ENCODE measurements at places on chromosomes 6 and 20.

GRCh38 chr6:16947375-16948015 is 154.4 kb upstream of the STMND1 start:
- no peak for DNase-seq

- no peak for DNase-seq
Observed at GRCh38 chr20:37885593-37886503, 17.1 kb upstream of the VSTM2L start.

DNA sequence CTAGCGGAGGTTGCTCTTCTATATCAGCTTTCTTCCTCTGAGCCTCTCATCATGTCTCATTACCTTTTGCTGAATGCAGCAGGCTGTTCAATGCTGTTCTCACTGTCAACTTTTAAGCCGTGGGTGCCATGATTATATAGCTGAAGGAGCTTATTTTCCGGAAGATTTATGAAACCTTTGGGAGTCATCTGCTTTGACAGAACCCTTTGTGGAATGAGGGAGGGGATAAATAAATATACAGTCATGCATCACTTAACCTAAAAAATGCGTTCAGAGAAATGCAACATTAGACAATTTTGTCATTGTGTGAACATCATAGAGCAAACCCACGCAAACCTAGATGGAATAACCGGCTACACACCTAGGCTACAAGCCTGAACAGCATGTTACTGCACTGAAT is 102.2 kb upstream of the AKAP12 start:
- DNase-seq, result no peak

- DNase-seq, result no peak
Observed at GRCh38 chr6:89895276-89895874, 1.1 kb downstream of the GJA10 start.

DNA sequence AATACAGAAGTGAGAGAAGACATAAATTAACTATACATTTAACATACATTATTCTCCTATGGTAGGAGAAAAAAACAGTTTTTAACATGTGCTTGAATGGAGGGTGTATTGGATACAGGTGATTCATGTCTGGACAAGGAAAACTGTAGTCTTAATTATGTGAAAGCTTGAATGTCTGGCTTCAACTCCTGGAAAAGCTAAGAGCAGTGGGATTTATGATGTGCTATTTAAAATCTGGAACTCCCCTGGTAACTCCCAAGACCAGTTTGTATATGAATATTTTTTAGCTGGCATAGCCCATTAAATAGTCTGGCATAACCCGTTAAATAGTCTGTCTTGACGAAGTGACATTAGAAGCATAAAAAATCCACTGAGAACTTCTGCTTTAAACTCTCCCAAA is 410.0 kb upstream of the PTCHD4 start:
- no peak for DNase-seq

DNA sequence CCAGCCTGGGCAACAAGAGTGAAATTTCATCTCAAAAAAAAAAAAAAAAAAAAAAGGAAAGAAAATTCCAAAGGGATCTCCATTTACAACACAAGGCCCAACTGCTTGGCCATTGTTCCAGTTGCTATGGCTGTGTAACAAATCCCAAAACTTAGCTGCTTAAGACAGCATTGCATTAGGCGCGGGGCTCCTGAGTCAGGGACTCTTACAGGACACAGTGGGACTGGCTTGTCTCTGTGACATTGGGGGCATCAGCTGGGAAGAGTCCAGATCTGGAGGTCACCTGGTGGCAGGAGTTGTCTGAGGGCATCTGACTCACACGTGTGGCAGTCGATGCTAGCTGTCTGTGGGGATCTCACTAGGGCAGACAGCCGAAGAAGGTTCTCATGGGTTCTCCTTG is 35.6 kb downstream of the TTLL9 start:
- DNase-seq, result no peak

GRCh38 chr6:93675856-93676417 is 256.6 kb upstream of the EPHA7 start:
- DNase-seq, result no peak

DNA sequence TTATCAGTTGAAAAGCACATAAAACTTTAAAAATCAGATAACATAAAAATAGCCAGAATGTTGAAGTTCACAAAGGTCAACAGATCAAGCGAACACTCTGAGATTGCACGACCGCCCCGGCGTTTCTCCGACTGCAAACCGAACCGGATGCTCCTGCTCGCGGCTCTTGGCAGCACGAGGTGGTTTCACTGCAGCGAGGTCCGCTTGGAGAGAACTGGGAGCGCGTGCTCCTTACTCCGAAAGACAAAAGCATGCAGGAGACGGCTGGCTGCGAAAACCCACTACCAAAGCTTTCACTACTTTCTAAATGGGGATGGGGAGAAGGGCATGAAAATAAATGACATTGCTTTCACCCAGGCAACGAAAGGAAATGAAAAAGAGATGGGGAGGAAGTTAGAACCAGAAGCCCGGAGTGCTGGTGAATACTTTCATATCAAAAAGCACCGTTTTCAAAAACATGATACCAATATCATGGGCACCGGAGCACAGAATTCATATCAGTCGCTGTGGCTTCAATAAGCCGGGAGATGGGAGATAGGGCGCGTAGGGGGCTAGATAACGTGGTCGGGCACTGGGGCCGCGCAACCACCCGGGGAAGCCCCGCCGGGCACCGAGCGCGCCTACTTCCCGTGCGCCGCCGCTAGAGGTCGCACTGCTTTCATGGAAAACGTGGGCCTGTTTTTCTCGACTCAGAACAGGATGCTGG is 8.3 kb upstream of the ANKRD60 start:
- no peak for DNase-seq

DNA sequence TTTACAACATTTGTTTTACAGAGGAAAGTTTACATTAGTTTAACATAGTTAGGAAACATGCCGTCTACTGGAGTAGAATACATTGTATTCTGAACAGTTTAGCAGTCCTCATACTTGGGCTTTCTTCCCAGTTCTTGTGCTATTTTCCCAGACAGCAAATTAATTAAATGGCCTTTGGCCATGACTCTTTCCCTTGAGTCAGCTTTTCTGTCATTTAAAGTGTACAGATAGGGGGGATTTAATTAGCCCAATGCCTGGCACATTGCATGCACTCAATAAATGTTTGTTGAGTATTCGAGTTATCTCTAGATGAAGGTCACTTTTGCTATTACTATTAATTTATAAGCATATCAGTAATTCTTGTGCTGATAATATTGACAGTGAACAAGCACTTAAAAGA is 1.6 kb downstream of the TMEM244 start:
- no peak for DNase-seq

DNA sequence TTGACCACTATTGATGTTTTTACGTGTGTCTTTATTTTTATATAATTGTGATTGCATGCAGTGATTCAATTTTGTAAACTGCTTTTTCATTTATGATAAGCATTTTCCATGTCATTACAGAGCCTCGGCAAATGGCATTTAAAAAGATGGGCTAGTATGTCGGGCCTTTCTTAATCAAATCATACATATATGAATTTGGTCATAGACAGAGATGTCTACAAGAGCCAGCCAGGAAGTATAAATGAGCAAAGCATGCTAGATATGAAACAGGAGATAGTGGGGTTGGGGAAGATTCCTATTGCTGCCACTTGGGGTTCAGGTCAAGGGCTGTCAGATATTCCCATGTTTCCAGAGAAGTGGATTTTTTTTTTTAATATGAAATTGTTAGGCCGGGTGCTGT is 20.0 kb downstream of the KIF3B start:
- DNase-seq, result no peak

DNA sequence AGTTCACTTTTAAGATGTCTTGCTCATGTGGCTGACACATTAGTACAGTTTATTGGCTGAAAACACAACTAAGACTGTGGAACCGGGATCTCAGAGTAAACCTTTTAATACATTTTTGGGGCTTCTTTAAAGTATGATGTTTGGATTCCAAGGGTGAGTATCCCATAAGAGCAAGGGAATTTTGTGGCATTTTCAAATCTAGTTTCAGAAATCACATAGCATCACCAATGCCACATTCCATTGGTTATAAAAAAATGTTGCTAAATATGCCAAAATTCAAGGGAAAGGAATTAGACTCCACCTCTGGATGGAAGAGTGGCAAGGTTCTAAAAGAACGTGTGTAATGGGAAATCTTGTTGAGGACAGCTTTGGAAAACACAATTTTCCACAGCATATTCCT is 338.6 kb downstream of the COL12A1 start:
- no peak for DNase-seq

GRCh38 chr6:47196113-47196512 is 113.6 kb downstream of the TNFRSF21 start:
- no peak for DNase-seq

- no peak for DNase-seq
Observed at GRCh38 chr6:84280030-84280429, 52.6 kb upstream of the CEP162 start.

DNA sequence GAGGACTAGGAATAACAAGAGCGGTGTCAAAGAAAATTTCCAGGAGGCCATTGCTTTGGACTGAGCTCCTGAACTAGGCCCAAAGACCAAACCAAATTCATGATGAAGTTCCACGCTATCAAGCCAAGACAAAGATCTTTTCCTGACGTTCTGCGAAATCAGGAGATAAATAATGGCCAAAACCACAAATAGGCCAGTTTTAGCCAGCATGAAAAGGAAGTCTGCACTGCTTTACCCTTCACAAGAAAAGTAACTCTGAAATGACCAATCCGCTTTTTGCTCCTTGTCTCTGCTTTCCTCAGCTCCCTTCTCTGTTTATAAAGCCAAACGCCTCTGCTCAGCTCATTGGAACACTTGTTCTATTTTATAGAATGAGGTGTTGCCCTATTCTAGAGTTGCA is 6.7 kb downstream of the NCOA5 start:
- DNase-seq, result no peak

GRCh38 chr6:33570806-33571636 is 9.1 kb downstream of the BAK1 start:
- no peak for DNase-seq

GRCh38 chr20:54746796-54747195 is 271.4 kb downstream of the DOK5 start:
- no peak for DNase-seq

DNA sequence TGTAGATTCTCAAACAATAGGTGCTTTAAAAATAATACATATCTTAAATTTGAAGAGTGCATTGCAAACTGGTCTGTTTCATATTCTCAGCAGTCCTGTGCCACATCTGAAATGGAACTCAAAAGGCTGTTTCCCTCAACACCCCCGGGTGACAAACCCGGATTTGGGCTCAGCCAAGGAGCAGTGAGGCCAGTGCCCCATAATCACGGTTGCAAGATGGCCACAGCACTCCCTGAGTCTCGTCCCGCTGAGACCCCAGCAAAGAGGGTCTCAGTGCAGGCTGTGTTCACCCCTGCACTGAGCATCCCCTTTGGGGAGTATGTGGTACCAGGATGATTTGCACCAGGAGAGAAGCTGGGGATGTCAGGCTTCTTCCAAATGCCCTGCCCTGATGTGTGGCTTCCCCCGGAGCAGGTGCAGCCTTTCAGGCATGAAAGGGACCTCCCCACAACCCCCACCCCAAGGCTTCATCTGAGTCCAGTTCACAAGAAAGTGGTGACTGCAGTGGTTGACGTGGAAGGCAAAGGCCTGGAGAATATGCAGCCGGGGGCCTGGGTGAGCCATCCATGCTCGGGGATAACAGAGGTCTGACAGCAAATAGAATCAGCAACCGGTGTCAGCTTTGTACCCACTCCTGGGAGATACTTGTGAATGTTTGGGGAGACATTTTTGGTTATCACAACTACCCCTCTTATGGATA is 202.9 kb downstream of the SYNDIG1 start:
- DNase-seq, result no peak

GRCh38 chr6:49406250-49406970 is 56.6 kb downstream of the MMUT start:
- DNase-seq, result no peak

DNA sequence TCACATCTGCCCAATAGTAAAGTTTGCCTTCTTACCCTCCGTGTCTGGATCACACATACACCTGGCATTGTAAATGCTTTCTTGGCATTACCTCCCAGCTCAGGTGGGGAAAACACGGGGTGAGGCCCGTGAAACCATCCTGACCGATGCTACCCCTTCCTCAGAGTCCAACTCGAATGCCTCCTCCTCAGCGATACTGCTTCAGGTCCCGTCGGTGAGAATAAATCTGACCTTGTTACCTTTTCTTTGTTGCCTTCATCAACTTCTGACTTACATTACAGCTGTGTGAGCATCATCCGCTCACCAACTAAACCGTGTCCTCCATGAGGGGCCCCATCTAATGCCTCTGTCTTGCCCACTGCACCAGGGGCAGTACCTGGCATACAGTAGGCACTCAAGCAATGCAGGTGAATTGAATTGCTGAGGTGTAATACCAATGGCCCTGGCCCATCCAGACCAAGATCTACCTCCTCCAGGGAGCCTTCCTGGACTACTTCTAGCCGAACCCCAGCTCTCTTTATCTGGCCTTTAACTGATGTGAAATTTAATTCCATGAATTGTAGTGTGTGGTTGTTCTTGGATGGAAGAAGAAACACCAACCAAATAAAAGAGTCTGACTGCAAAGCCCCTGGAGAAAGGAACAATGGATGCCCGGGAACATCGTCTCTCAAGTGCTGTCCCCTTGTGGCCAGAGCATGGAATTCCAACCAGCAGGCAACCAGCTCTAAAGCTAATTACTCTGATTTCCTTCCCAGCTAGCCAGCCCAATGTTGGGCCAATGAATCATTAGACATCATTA is 141.5 kb downstream of the ANKRD60 start:
- DNase-seq, result no peak

DNA sequence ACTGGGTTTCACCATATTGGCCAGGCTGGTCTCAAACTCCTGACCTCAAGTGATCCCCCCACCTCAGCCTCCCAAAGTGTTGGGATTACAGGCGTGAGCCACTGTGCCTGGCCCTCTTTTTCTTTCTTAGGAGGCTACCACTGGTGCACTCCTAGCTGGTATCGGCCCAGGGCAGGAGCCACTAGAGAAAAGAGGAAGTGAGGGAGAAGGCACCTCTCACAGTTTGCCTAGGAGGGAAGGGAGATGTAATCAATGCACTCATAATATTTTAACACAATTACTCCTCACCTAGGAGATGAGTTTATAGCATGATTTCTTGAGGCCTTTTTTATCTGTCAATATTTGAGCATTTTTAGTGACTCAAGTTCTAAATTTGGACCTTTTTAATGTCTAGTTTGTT is 189.0 kb upstream of the SOX4 start:
- no peak for DNase-seq

DNA sequence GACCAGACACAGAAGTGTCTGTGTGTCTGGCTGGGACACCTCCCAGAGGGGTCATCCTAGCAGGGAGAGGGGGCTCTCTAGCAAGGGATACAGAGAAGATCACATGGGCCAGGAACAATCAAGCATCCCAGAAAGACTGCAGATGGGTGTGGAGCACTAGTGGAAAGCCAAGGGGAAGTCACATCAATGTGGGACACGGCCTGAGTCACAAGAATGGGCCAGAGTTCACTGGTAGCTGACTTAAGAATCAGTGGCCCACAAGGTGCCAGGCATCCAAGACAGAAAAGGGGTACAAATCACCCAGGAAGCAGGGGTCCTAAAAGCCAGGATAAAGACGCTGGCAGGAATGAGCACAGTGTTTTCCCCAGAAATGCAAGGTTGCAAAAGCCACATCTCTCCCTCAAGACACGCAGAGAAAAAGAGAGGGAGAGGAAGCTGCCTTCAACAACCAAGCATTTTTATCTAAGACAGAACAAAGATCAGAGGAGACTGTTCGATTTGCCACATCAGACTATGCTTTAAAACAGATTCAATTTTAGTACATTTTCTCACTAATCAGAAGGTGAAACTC is 113.6 kb upstream of the DST start:
- no peak for DNase-seq

- no peak for DNase-seq
Observed at GRCh38 chr6:12301018-12301417, 10.9 kb downstream of the EDN1 start.

Measured in cortex of kidney (tissue), 1 donor.